AG09319 (cell line): ENCODE measurements at places on chromosomes 5 and 9.

DNA sequence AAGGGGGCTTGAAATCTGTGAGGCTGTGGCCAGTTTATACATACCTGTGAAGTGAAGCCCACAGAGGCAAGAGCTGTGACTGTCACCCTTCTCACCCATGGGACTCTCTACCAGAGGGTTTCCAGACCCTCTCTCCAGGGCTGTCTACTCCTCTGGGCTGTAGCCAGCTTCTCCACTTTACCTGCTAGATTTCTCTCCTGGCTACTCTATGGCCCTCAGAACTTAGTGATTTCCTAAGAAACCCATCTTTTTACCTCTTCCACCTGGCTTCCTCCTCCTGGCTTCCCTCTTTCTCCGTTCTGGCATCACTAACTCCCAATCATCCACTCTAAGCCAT, 78.0 kb downstream of the SEC61B start:
- DNase-seq = no peak

GRCh38 chr9:75658301-75658905, 232.1 kb upstream of the PCSK5 start:
- DNase-seq = no peak

- DNase-seq = no peak
Measured at GRCh38 chr5:138664276-138664943, 88.8 kb upstream of the CTNNA1 start.

GRCh38 chr9:14072850-14073249, 241.1 kb downstream of the NFIB start:
- DNase-seq = no peak

DNA sequence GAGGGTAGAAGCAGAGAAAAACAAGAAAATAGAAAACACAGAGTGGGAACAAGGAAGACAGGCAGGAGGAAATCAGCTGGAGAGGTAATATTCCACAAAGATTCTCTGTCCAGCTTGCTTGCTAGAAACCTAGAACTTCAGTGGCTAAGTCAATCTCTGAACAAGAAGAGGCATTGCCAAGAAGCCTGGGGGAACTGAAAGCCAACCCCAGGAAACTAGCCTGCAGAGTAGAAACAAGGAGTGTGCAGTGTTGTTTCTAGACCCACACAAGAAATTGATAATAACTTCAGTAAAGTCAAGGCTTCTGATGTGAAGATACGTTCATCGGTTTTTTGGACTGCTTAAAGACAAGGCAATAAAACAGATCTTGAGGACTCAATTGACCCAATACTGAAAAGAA, 234.5 kb upstream of the MAP3K1 start:
- DNase-seq = no peak

GRCh38 chr9:109286571-109286977, 34.3 kb downstream of the EPB41L4B start:
- DNase-seq = no peak

DNA sequence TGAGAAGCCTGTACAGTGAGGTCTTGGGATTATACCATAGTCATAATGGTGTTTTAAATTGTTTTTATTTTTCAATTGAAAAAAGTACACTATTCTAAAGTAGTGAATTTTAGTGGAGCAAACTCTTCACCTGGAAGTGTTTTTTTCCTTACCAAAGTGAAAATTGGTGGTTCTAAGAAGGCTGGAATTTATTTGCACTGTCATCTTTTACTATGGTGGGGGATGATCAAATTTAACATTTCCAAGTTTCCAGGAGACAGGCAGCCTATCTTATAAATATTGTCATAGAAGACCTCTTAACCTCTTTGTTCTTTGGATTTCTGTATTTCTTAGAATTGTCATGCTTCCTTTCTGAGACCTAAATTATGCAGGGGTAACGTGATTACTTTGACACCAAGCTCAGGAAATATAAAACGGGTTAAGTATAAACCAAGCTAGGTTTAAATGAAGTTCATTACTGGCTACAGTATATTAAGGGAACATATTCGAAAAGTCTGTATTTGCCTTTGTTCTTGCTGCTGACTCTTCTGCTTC, 20.2 kb downstream of the NDFIP1 start:
- DNase-seq = no peak

DNA sequence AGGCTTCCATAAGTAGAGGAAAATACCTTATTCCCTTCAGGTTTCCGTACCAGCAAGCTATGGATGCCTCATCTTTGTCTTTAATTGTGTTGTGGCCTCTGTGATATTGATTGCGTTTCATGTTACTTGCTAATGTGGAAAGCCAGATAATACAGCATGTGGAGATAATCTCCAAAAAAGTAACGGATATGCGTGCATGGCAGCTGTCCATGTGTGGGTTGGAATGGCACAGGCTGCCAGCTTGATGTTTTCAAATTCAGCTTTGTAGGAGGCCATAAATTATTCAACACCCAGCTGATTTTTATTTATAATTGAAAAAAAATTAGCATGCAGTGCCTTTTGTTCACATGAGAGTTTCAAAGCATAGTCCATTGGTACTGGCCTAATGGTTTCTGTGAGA, 144.9 kb downstream of the GIN1 start:
- DNase-seq = no peak

GRCh38 chr5:14235872-14236271, 92.7 kb downstream of the TRIO start:
- DNase-seq = no peak

DNA sequence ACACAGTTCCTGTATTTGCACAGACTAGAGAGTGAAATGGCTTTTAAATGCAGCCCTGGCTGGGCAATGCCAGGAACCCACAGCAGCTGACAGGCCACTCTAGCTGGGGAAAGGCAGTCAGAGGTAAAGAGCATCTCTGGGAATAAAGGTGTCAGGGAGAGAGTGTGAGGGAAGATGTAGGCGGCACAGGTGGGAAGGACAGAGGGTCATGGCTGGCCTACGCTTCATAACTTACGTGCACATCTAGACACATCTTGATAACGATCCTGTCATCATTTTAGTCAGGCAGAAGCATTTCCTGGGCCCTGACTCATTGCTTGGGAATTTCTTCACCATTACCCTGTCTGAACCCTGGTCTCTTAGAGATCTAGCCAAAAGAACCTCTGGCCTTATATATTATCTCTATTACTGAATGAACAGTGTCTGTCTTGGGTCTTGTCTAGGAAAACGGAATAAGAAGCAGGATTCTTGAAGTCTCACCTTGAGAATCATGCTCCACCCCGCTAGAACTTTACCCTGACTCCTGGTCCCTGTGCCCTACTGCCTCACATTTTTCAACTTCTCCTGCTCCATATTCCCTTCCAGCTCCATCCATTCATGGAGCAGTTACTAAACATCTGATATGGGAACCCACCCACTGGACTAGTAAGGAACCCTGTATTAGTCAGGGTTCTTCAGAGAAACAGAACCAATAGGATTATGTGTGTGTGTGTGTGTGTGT, 106.4 kb upstream of the ELL2 start:
- no peak for DNase-seq

DNA sequence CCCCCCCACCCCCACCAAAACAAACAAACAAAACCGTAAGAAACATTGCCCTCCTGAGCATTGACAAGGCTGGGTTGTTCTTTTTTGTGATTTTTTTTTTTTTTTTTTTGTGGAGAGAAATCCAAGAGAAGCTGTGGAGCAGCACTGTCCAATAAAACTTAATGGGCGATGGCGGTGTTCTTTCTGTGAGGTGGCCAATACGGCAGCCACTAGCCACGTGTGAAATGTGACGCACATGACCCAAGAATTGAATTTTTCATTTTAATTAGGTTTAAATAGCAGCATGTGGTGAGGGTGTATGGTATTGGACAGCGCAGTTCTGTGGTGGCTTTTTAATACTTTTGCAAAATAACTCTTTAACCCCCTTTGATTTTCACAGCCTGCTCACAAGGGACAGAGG, 251.1 kb downstream of the PDZD2 start:
- DNase-seq = no peak

DNA sequence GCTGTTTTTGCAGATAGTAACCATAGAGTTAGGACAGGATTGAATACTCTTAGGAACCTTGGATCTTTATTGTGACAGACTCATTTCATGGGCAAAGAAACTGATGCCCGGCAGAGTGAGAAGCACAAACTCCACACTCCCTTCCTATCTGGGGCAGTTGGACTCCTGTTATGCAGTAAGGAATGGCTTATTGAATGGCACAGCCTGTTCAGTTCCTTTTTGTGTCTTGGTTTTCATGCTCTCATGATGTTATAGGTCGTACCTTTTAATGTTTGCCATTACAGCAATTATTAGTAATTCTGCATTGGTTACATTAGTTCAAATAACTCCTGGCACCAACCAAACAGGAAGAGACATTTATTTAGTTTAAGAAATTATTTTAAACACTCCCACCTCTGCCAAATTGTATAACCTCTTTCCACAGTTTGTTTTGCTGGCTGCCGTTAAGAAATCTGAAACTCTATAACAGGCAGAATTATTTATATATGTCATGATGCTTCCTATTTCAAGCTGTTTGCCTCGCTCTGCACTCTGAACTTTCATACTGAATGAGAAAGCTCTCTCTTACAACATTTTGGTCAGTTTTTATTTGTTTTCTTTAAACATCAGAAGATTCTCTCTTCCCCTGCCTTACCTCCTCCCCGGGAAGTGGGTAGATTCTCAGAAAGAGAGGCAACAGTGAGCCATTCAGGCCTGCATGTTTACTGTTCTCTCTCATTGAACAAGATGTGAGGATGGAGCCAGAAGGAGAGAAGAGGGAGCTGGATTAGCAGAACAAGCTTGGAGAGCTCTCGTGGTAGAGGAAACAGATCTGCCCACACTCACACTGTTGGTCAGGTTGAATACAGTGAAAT, 144.4 kb downstream of the ARHGEF28 start:
- DNase-seq = no peak

DNA sequence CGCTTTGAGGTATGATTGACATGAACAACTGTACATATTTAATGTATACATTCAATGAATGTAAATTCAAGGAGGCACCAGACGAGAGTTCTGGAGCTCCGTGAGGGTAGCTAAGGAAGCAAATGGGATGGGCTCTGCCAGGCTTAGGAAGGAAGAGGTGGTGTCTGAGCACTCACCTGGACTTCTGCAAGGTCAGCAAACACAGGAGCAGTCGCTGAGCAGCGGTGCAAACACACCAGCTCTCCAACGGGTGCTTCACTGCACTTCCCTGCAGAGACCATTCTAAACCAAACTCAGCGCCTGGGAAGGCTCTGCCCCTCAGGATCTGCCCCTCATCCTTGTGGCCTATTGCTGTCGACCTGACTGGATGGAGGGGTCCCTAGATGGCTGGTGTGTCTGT, 101.5 kb downstream of the COL23A1 start:
- no peak for DNase-seq

GRCh38 chr5:71830681-71831539, 111.8 kb downstream of the CARTPT start:
- DNase-seq = peak; percentile 53

DNA sequence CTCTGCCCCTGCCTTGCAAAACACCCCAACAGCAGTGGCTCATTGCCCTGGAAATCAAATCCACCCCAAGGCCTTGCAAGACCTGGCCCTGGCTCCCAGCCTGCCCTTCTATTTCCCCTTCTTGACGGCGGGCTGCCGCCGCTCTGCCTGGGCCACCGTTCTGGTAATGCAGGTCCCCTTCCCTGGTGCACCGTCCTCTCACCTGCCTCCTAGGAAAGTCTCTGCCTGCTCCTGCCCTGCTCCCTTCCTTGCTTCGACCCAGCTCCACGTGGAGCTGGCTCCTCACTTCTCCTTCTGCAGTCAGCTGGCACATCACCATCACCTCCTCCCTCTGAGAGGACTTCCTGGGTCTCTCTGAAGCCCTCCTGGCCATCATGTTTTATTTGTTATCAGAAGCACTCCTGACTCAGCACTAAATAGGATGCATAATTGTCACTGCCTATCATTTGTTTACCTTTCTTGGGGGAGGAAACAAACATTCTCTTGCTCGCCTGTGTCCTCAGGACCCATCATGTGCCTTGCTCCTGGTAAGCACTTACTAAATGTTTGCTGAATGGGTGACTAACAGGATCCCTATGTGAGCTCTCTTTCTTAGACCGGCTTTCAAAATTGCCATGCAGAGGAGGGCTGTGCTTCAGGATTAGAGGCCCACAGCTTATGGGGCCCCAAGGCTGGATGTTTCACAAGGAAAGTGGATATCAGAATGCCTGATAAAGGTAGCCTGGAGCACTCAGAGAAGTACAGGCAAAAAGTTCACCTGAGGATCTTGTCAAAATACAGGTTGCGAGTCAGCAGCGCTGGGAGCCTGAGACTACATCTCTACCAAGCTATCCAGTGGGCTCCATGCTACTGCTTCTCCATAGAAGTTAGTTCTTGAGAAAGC, 19.6 kb upstream of the C5orf47 start:
- no peak for DNase-seq

- DNase-seq = no peak
Measured at GRCh38 chr9:92564504-92564903, 28.7 kb upstream of the ECM2 start.

GRCh38 chr9:16752601-16753000, 117.9 kb downstream of the BNC2 start:
- DNase-seq = no peak

GRCh38 chr9:134329886-134330285, 3.6 kb downstream of the RXRA start:
- DNase-seq = no peak

GRCh38 chr5:159258361-159258760, 4.7 kb upstream of the UBLCP1 start:
- DNase-seq = no peak

- DNase-seq = no peak
Measured at GRCh38 chr9:24479361-24480059, 66.2 kb downstream of the IZUMO3 start.
